ENCODE measurements at places on chromosomes 6 and 20.

DNA sequence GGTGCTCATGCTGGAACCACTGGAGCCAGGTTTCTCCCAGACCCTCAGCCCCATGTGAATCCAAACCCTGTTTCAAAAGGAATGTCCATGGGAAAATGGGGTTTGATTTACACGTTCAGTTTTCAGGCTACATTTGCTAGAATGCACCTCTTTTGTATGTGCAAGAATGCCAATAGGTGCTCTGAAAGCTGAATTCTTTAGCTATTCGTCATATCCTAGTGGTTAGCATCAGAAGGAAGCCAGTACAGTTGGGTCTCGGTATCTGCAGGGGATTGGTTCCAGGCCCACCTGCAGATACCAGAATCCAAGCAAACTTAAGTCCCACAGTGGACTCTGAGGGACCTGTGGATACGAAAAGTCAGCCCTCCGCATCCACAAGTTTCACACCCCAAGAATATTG, 93.4 kb downstream of the UST start:
- DNase-seq = no peak

- DNase-seq = no peak
These were observed 42.0 kb downstream of the PRL start for GRCh38 chr6:22254886-22255285.

DNA sequence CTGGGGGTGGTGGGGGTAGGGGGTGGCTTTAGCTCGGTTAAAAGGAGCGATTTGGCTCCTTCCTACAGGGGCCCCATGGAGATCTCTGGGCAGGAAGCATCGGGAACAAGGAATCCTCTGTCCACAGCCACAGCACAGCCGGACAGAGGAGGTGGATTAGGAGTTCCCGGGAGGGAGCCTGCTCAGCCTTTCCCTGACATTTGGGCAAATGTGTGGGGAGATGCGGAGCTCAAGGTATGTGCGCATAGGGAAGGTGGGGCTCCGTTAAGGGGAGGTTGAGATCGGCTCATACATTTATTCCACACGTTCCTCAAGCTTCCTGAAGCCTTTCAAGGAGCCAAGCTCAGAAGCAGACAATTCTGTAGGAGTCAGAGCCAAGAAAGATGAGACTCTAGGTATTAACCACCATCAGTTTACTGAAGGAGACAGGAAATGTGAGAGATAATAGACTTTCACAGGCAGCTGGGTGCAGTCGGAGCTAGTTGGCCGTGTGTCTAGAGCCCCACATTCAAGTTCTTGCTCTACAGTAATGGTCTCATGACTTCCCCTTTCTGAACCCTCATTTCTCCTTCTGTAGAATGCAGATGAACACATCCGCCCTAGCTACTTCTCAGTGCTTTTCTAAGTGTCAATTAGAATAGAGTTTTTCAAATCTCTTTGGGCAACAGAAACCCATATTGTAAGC, 40.8 kb upstream of the EPB41L1 start:
- peak; percentile 79 for DNase-seq

DNA sequence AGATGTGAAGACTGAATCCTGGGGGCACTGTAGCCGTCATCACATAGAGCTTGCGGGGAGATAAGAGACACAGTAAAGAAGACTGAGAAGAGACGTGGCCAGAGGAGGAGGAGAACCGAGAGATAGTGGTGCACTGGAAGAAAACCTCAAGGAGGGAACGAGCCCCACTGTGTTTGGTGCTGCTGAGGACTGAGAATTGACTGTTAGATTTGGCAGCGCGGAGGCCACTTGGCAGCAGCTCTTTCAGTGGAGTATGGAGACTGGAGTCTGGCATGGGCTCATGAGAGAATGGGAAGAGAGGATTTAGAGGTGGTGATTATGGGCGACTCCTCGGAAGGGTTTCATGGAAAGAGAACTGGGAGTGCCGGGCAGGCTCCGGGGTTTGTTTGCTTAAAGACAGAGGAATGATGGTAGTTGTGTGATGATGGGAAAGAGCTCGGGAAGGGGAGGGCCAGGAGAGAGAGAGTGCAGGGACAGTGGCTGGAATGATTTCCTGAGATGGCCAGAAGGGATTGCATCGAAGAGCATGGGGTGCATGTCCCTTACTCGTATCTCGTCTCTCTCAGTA, 18.0 kb downstream of the CDYL start:
- DNase-seq = peak; percentile 33

DNA sequence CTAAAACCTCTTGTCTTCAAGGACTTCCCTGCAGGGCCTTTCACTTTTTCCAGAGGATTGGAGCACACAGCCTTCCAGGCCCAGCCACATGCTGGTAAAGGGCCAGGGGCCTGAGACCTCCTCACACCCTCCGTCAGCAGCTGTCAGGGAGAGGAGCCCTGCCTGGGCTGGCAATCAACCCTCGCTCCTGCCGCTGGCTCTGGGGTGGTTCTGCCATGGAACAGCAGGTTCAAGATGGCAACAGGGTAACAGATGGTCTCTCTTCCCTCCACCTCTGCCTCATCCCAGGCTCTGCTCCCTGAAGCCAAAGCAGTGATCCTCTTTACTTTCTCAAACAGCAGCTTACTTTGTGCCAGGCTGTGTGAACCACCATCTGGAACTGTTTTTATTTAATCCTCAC, 23.8 kb downstream of the PCNA start:
- no peak for DNase-seq

- no peak for DNase-seq
These were observed 191.7 kb downstream of the FOXC1 start for GRCh38 chr6:1801401-1801800.

- DNase-seq = no peak
These were observed 40.7 kb downstream of the PYGB start for GRCh38 chr20:25288291-25289181.

DNA sequence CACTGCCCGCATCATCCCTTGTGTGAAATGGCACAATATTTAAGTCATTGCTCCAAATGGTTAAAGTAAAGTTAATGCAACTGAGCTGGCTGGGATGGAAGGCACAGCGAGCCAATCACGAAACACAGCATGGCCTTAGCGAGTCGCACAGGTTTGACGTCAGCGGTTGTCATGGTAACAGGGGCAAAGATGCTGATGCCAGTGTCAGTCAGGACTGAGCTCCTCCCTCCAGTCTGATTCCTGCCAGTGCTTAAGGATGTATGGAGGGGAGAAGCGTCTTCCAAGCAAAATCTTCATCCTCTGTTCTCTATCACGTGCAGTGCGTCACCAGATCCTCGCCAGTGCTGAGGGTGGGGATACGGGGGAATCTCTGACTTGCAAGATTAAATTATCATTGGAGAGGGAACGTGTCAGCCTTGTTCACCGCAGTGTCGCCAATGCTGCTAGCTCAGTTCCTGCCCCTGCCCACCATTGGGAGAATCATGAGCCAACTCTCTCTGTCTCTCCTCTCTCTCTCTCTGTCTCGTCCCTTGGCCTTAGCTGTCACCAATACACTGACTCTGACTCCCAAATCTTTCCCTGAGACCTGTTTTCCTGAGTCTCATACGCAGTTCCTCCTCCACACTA, 24.5 kb downstream of the TSPYL4 start:
- DNase-seq = peak; percentile 99

GRCh38 chr20:53773792-53774401, 180.3 kb upstream of the ZNF217 start:
- DNase-seq = no peak

DNA sequence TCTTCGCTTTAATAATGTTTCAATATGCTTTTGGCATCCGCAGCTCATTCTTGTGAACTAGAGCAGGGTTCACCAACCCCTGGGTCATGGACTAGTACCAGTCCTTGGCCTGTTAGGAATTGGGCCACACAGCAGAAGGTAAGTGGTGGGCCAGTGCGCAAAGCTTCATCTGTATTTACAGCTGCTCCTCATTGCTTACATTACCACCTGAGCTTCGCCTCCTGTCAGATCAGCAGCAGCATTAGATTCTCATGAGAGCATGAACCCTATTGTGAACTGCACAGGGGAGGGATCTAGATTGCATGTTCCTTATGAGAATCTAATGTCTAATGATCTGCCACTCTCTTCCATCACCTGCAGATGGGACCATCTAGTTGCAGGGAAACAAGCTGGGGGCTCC, 75.5 kb upstream of the GGTLC1 start:
- no peak for DNase-seq

- DNase-seq = no peak
These were observed 85.6 kb downstream of the AIG1 start for GRCh38 chr6:143146186-143146851.

GRCh38 chr6:105769197-105769596, 316.9 kb upstream of the PRDM1 start:
- DNase-seq = no peak

DNA sequence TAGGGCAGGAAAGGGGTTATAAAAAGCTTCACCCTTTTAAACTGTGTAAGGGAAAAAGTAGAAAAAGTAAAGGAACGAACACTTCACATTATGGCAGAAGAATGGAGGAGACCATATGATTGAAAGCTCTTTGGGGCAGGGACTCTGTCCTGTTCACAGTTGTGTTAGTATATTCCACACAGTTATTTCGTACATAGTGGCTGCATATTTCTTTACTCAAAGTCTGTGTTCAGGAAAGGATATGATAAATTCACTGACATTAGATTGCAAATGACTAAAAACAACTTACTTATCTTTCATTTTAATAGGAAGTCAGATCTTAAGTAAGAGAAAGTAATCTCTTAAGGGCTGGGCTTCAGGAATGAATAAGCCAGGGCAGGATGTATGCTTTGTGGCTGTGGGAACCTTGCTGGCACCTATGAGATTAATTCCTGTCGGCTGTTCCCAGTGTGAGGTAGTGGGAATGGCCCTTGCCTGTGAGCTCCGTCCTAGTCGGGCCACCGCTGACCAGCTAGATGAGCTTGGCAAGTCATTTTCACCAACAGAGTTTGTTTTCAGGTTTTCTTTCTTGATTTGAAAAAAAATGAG, 11.2 kb downstream of the PPP1R14C start:
- DNase-seq = no peak

GRCh38 chr6:119347466-119348095, 2.0 kb downstream of the MAN1A1 start:
- no peak for DNase-seq

DNA sequence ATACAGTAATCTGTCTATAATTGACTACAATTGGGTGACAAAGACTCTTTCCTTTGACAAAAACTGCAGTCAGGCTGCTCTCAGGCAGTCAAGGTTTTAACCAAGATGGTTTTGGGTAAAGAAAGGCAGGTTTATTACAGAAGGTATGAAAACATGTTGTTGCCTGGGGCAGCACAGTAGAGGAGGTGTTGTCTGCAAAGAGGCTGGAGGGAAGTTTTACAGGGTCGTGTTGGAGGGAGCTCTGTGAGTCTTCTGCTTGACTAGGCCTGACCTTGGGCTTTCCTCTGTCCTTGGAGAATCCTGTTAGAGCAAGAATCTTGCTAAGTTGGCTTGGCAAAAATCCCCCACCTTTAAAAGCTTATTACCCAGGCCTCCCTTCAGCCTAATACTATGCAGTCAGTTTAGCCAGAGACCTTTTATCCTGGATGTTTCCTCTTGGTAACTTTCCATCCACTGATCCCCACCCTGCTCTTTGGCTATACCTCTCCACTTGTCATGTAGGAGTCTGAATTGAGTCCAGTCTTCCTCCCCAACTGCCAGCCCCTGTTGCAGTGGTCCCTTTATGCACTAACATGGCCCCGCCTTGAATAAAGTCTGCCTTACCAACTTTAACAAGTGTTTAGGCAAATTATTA, 143.0 kb upstream of the SLC22A16 start:
- DNase-seq = no peak

- no peak for DNase-seq
These were observed 154.3 kb upstream of the RPS6KA2 start for GRCh38 chr6:166781331-166781730.
